ENCODE measurements at places on chromosomes 6 and 20. TPM values are rescaled to one million over a fixed set of nuclear protein-coding genes. Genes with fewer than 3 reads are reported as not detected.

MAS1 gene
- total RNA-seq = not detected

IYD gene
- not detected for total RNA-seq

DNA sequence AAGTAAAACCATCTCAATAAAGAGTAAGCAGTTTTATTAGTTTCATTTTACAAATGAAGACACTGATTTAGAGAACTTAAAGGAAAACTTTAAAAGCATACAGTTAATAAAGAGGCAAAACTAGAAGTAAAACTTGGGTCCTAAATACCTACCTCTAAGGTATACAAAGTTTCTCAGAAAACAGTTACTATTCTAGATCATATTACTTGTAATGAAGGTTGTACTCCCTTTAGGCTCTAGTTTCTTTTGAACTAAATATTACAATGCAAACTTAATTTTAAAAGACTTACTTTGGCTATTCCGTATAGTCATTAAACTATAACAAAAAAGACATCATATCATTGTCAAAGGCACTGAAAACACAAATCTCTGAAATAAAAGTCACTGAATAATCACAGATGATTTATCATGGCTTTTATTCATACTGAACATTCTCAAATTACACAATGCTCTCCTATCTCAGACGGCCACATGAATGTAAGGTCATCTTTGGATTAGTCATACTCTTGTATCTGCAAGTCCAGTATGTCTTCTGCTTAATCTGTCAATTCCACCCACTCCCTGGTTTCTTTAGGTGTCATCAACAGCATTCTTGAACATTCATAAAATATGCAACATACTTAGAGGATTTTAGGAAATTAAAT lies 361.6 kb upstream of the RUNX2 start:
- no peak for DNase-seq

DNA sequence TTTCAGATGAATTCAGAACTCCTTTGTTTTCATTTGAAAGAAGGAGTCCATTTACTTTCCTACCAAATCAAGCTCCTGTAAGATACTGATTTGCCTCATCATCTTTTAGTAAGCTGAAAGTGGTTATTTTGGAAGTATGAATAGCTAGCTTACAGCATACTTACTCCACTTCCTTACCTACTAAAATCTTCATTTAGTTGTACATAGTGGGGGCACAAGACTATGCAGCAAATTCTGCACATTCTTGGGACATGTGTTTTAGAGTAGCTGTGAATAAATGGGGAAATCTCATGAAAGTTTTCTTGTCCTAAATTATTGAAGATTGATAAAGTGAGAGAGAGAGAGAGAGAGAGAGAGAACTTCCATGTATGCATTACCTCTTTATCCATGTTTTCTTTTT lies 256.3 kb downstream of the OGFRL1 start:
- DNase-seq = no peak

COL10A1 gene
- total RNA-seq = 0.05 TPM

IL20RA gene
- 10.1 TPM for total RNA-seq

PSORS1C2 gene
- total RNA-seq = not detected

DNA sequence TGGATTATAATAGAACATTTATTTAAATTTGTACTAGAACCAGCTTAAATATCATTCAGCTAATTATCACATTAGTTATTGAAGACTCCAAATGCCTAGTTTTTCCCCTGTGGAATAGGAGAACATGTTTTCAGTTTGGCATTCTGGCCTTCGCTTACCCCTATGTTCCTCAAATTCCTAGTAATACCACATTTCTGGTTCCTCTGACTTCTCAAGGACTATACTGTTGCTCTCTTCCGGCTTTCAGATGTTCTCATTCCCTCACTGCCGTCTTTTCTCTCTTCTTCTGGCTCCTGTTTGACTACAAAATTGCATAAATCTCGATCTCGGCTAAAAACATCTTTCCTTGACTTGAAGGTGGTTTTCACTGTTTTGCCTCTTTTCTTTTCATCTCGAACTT lies 71.8 kb upstream of the KHDRBS2 start:
- DNase-seq = no peak

C6orf118 gene
- not detected for total RNA-seq

DNA sequence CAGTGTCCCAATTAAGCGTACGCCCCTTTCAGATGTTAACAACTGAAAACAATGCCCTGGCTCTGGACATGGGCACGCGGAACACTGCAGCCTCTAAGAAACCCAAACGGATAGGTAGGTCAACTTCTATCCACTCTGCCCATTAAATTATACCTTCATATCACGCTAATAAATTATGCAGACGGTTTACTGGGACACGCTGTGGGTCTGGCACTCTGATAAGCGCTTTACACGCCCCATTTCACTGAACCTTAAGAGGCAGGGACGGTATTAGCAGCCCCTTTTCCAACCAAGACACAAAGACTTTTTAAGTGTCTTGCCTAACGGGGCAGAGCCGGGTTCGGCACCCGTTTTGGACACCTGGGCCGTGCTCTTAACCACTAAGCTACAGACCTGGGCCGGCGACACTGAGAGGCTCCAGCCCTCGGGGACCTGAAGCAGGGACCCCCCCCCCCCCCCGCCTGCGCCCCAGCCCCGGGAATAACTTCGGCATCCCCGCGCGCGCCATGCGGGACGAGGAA lies 744 bp downstream of the STAU1 start:
- DNase-seq = no peak

DNA sequence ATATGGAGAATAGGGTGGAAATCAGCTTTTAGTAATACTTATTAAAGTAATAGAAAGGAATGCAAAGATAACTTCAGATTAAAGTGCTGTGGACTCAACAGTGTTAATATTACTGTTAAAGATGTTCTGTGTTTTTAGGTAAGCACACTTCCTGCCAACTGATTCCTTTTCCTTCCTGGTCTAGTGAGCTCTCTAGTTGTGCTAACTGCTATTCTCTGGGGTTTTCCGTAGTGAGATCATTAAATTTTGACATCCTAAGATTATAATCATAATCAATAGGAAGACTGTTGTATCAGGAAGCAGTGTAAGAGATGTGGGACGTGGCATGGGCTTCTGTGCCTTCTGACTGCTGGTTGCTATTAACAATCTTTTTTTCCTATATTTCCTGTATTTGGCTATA lies 1.2 kb upstream of the TMEM217 start:
- DNase-seq = no peak

OR2H2 gene
- total RNA-seq = not detected

PPP1R16B gene
- total RNA-seq = 6.3 TPM

DNA sequence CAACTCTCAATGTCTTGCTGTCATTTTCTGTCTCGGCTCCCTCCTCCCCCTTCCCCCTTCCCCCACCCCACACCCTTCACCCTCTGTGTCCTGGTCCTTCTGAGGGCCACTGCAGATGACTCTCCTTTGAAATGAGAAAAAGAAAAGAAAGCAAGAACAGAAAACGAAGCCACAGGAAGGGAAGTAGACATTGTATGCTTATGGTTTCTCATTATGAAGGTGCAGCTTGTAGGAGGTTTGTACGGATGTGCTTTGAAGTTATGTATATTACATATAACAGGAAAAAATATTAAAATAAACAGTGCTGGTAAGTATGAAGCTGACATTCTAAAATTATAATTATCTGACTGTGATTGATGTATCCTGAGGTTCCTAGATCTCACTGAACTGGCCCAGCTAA lies 6.3 kb upstream of the AAR2 start:
- no peak for DNase-seq

COL11A2 gene
- 1.3 TPM for total RNA-seq

DNA sequence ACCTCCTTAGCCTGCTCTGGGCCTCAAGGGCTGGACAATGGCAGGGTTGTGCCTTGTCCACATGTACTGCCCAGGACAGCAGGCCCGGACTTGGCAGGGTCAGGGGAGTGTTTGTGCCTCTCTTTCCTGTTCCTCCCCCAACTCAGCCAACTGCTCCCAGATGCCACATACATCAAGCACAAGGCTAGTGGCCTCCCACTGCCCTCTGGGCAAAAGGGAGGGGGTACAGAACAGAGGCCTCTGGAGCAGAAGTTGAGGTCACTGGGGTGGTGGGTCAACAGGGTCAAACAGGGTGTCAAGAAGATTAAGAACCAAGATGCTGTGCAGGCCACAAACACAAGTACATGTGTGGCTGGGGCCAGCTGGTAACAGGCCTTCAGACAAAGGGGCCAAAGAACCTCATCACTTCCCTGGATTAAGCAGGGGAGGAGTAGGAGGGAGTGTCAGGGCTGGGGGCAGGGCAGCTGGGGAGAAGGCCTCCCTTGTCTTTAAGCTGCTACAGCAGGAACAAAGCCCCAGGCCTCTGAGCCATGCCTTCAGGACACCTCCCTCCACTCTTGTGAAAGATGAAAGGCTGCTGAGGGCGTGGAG lies 36.0 kb downstream of the KCNK5 start:
- DNase-seq = no peak

DNA sequence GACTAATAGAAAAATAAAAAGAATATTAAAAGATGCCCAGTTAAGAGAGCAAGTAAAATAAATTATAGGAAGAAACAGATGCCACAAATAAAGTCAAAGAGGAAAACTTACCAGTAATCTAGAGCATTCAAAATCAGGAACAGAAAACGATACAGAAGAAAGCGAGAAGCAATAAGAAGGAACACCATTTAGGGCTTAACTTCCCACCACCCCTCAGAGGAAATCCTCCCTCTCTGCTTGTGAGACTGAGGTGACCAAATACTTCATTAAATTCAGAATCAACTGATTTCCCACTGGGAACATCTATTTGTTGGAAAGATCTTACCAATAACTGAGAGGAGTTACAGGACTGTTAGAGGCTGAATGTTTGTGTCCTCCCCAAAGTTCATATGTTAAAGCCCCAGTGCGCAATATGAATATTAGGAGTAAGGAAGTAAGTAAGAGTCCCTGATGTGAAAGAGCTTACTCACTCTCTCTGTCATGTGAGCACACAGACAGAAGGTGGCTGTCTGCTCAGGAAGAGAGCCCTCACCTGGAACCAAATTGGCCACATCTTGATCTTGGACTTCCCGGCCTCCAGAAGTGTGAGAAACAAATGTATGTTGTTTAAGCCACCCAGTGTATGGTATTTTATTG lies 19.5 kb downstream of the KATNA1 start:
- DNase-seq = no peak

DNA sequence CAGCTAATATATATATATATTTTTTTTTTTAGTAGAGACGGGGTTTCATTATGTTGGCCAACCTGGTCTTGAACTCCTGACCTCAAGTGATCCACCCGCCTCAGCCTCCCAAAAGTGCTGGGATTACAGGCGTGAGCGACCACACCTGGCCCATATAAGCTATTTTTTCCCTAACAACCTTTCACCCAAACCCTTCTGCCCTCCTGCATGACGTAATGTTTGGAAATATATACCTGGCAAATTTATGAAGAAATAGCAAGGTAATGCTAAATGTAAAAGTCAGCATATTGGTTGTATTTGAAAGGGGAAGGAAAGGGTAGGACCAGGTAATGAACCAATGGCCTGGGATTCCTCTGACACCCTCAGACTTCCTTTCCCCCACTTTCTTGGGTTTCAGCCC lies 325.5 kb upstream of the ARID1B start:
- no peak for DNase-seq

KPNA5 gene
- total RNA-seq = 7.8 TPM

NOP56 gene
- 47.3 TPM for total RNA-seq

DNA sequence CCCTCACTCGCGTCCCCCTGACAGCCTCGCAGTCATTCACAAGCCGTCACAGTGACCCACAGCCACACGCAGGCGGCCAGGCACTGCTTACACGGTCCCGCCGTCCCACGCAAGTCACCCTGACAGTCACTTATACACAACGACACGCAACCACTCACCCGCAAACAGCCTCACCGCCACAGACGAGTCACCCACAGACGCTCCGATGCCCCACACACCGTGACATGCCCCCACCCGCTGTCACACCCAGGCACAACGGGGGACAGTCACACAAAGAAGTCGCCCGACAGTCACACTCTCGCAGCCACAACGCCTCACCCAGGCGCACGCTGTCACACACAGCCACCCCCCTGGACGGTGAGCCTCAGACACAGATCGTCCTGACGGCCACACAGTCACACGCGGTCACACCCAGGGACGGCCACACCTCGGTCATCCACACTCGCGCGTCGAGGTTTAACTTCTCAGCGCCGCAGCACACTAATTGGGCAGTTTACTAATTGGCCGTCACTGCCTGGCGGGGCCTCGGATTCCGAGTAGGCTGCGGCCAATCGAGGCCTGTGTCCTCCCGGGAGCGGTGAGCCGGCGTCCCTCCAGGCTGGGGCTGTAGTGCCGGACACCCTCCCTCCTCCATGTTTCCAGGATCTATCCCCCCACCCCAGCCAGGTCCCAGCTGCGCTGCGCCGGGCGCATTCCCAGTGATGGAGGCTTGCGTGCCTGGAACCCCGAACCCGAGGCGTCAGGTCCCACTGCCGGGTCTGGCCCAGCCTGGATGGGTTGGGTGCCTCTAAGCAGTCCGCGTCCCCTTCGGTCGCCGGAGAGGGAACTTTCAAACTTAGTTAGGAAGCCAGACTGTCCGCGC lies 790 bp downstream of the TOX2 start:
- DNase-seq = no peak

All from left ventricle myocardium inferior (tissue), 1 donor.